ENCODE measurements at places on chromosomes 7 and 10.

GRCh38 chr10:102473445-102474331, 22.3 kb upstream of the C10orf95 start:
- DNase-seq = no peak

- peak; percentile 72 for DNase-seq
Measured at GRCh38 chr10:92699518-92700381, 10.0 kb downstream of the HHEX start.

- no peak for DNase-seq
Measured at GRCh38 chr7:2687338-2687869, 598 bp upstream of the AMZ1 start.

- no peak for DNase-seq
Measured at GRCh38 chr10:77614778-77615625, 22.6 kb downstream of the KCNMA1 start.

GRCh38 chr7:55565681-55566080, 6.6 kb downstream of the VOPP1 start:
- DNase-seq = no peak

- DNase-seq = no peak
Measured at GRCh38 chr10:72058989-72059842, 29.1 kb downstream of the SPOCK2 start.

- DNase-seq = no peak
Measured at GRCh38 chr10:79602953-79603352, 7.8 kb upstream of the SFTPA1 start.

- DNase-seq = peak; percentile 26
Measured at GRCh38 chr10:74081192-74081803, 69.3 kb downstream of the AP3M1 start.

DNA sequence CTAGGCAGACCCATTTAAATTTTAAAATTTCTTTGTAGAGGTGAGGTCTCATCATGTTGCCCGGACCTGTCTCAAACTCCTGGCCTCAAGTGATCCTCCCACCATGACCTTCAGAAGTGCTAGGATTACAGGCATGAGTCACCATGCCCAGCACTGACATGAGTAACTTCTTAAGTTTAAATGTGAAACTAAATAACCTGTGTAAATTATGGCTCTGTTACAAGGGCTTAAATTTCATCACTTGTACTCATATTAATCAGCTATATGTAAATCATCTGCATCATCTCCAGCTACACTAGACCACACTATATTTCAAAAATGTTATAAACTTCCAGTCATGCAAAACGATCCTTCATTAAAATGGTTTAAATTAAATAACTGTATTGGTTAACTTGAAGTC, 56.1 kb downstream of the ATAD1 start:
- DNase-seq = no peak

DNA sequence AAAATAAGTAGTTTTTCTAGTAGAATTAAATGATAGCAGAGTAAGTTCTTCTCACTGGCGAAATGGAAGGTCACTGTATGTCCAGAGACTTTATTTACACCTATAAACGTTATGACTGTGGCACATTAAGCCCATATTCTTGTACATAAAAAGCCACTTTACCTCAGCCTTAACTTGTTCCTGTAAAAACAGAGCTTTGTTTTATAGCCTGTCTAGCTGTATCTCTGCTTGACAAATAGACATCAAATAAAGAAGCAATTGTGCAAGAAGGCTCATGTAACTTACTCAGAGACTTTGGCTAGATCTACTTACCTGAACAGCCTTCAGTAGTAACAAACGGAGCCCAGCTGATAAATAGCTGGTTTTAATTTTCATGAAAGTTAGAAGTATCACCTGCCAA, 324.1 kb upstream of the BMPER start:
- no peak for DNase-seq

DNA sequence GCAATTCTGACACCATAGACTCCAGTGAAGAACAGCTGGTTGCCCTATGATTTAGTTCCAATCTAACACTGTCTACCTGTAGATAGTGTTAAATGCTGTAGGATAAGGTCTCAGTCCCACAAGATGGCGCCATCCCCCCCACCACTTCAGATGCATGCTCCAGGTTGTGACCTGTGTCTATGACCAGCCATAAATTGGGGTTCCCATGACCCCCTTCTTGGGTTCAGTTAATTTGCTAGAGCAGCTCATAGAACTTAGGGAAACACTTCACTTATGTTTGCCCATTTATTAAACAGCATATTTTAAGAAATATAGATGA, 13.1 kb downstream of the CCSER2 start:
- no peak for DNase-seq

- DNase-seq = no peak
Measured at GRCh38 chr7:25255611-25256332, 27.5 kb upstream of the NPVF start.

GRCh38 chr10:22849077-22849805, 78.6 kb upstream of the ARMC3 start:
- DNase-seq = no peak

DNA sequence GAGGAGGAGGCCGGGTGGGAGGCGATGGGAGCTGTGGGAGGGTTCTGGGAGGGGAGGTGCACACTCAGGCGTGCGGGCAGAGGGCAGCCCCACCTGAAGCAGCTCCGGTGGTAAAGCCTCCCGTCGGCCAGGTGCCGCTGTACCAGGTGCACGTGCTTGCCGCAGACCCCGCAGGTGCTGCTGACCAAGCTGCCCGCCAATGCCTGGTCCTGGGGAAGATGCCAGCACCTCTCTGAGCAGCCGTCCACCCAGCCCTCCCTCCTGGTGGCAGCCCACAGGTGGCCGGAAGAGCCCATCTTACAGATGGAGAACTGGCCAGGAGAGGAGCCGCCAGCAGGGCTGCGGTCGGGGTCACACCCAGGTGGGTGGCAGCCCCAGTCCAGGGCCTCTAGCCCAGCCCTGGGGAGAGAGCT, 12.6 kb downstream of the MICALL2 start:
- no peak for DNase-seq

DNA sequence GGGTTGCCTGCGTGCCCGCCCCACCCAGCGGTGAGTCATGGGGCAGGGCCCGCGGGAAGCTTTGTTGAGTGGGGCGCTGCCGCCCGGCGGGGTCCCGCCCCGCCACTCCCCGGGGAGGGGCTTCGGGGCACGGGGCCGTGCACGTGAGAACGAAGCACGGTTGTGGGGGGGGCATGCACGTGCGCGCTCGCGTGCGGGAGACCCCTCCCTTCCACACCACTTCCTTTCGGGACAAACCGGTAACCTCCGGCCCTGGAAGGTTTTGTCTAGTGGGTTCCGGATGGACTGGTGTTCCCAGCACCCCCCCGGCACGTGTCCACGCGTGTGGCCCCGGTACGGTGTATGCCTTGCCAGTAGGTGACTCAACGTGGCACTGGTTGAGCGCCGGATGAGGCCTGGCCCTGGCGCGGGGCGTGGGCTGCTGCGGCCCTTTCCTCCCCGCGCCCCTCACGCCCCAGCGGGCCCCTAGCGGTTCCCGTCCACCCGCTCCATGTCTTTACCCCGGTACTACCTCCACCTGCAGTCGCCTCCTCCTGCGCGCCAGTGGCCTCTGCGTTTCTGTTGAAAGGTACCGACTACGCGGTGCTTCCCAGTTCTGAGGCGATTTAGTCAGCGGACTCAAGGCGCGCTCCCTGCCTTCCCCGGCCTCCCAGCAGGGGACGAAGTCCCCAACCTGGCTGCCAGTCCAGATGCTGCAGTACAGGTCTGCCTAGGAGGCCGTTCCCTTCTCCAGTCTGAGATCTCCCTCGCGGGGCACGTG, 3.1 kb downstream of the ADIRF start:
- peak; percentile 83 for DNase-seq

GRCh38 chr7:151138153-151138851, 29.2 kb downstream of the GBX1 start:
- DNase-seq = no peak

- DNase-seq = peak; percentile 79
Measured at GRCh38 chr10:69451784-69452251, 553 bp downstream of the TSPAN15 start.

- DNase-seq = no peak
Measured at GRCh38 chr10:7901256-7901655, 83.0 kb downstream of the TAF3 start.

- peak; percentile 20 for DNase-seq
Measured at GRCh38 chr7:151626422-151627115, 106.9 kb upstream of the RHEB start.

DNA sequence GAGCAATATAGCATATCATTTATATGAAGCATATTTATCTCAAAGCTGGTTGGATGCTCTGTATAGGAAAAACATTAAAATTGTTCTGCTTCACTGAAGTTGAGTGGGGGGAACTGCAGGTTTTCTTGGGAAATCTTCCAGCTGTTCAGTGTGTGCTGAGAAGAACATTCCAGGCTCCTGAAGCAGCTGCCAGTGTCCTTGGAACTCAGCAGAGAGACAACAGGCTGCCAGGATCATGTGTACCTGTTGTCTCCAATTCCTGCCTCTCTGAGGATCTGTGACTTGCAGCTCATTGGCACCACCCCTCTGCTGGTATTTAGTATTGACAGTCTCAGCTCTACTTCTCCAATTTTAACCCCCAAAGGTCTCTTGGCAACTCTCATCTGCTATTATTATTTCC, 42.3 kb upstream of the PRKG1 start:
- no peak for DNase-seq
